ENCODE measurements at places on chromosomes 5 and 9.

GRCh38 chr5:65819905-65820240, 97.9 kb downstream of the NLN start:
- H3K27ac ChIP-seq: no peak overlapping the region
- H3K36me3 ChIP-seq: no peaks in the 10 kb centered on the region
- no peak overlapping the region for H3K4me3 ChIP-seq
- H3K27me3 ChIP-seq: no peaks in the 10 kb centered on the region

- H3K4me1 ChIP-seq: no peaks in the 10 kb centered on the region
- no peaks in the 10 kb centered on the region for H3K27me3 ChIP-seq
- peak; percentile 84 for DNase-seq
- no peak overlapping the region for H3K4me3 ChIP-seq
- peak overlapping the region; percentile 40 for H3K27ac ChIP-seq
Measured at GRCh38 chr5:142883025-142883424, 112.8 kb downstream of the ARHGAP26 start.

- no peak for DNase-seq
- H3K4me1 ChIP-seq: peaks cover 2% of the 10 kb centered on the region
- H3K36me3 ChIP-seq: no peaks in the 10 kb centered on the region
- H3K27ac ChIP-seq: no peak overlapping the region
Measured at GRCh38 chr5:150562832-150563231, 54.9 kb downstream of the NDST1 start.

DNA sequence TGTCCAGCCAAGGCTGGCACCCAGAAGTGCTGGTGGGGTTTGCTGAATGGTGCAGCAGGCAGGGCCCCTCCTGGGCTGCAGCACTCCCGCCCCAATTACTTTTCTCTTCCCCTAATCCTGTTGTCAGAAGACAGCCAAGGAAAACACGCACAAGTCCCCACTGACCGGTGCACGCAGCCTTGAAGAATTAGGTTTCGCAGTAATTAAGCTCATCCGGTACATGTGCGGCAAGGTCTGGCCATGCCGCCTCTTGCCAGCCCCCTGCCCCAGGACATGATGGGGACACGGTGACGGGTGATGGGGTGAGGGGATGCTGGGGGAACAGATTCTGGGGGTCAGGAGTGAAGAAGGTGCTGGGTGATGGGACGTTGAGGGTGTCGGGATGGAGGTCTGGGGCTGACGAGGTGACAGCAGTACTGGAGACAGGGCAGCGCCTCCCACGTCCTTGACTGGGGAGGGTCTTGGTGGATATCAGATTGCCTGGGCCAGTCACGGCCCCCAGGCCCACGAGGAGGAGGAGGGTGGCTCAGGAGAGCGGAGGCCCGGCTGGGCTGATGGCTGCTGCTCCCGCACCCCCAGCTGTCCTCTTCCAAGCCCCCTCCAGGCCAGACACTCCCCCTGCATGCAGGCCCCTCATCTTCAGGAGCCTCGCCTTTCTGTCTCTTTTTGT, 34.9 kb downstream of the BARX1 start:
- H3K4me1 ChIP-seq: no peaks in the 10 kb centered on the region
- no peaks in the 10 kb centered on the region for H3K36me3 ChIP-seq
- no peak for DNase-seq
- H3K27me3 ChIP-seq: no peaks in the 10 kb centered on the region
- H3K27ac ChIP-seq: no peak overlapping the region

DNA sequence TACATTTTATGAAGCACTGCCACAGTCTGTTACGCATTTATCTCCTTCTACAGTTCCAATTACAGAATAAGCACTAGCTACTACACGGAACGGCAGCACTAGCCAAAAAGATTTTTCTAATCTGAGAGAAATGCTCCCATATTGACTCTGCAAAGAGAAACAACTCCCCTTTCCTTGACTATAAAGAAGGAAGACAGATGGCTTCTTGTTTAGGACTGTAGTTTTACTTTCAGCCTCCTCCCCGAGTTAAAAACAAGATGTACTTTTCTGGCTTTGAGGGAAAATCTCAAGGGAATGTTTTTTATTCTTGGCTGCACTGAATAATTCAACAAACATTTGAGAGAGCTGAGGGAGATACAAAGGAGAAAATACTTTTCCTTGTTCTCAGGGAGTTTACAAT, 1.9 kb upstream of the SLC44A1 start:
- peak overlapping the region; percentile 35 for H3K27ac ChIP-seq
- no peak for DNase-seq
- H3K4me1 ChIP-seq: peaks cover 21% of the 10 kb centered on the region
- H3K36me3 ChIP-seq: no peaks in the 10 kb centered on the region
- H3K27me3 ChIP-seq: no peaks in the 10 kb centered on the region

DNA sequence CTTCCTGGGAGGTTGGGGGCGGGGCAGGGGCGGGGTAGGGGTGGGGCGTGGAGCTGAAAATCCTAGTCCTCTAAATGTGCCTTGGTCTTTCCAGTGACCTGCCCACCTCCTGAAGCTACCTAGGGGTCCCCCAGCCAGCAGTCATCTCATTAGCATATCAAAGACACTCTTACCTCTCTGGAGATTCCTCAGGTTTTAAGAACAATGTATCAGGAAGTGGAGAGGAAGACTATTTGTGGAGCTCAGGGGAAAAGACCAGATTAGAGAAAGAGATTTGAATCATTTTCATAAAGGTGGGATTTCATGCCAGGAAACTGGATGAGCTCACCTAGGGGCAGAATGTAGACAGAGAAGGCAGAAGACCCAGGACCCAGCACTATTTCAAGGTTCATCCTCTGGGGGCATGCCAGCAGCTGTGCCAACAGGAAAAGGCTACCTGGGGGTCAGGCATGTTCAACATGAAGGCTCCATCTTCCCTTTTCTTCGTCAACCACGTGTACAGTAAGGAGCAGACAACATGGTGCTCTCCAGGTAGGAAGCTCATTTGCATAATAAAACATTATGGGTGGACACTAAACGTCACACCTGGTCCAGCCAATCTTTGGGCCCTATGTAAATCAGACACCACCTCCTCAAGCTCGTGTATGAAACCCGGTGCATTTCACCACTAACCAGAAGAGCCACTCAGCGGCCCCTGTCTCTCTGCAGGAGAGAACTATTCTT, 6.9 kb downstream of the GMCL2 start:
- H3K4me3 ChIP-seq: no peak overlapping the region
- H3K27ac ChIP-seq: no peak overlapping the region
- H3K27me3 ChIP-seq: no peaks in the 10 kb centered on the region
- no peaks in the 10 kb centered on the region for H3K4me1 ChIP-seq
- H3K36me3 ChIP-seq: no peaks in the 10 kb centered on the region
- DNase-seq: no peak

DNA sequence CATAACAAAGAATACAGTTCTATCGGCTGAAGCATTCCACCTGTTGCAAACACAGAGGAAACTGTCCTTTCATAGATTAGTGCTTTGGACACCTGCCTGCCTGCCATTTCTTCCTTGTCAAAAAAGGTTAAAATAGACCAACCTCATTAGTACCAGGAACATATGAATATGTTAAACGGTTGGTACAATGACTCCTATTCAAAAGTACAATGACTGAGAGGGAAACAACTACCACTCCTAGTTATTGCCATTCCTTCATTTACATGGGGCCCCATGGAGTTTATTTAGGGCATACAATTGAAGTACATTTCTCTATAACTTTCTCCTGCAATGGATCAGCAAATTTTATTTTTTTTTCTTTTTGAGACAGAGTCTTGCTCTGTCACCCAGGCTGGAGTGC, 77.4 kb upstream of the PIP5K1B start:
- H3K36me3 ChIP-seq: no peaks in the 10 kb centered on the region
- no peak for DNase-seq
- no peak overlapping the region for H3K4me3 ChIP-seq
- no peaks in the 10 kb centered on the region for H3K27me3 ChIP-seq

DNA sequence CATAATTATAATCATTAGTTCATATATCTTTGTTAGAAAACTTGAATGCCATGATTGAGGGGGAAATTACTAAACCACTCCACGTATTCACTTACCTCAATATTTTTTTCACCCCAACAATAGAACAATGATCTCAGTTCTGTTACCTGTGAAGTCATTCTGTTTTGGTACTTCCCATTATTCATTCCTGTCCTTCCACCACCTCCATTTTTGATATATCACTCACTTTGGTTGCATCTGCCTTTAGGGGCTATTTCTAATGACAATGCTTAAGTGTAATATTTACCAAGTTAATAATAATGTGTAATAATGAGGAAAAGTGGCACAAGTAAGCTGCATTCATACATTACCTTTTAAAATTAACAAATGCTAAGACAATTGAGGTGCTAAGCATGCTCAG, 218.4 kb downstream of the SPATA31D1 start:
- H3K4me1 ChIP-seq: no peaks in the 10 kb centered on the region
- no peak overlapping the region for H3K4me3 ChIP-seq
- no peak for DNase-seq

GRCh38 chr9:137421838-137422603, 941 bp downstream of the EXD3 start:
- peak overlapping the region; percentile 100 for H3K4me3 ChIP-seq
- peak overlapping the region; percentile 87 for H3K27ac ChIP-seq
- DNase-seq: no peak
- peaks cover 6% of the 10 kb centered on the region for H3K36me3 ChIP-seq

DNA sequence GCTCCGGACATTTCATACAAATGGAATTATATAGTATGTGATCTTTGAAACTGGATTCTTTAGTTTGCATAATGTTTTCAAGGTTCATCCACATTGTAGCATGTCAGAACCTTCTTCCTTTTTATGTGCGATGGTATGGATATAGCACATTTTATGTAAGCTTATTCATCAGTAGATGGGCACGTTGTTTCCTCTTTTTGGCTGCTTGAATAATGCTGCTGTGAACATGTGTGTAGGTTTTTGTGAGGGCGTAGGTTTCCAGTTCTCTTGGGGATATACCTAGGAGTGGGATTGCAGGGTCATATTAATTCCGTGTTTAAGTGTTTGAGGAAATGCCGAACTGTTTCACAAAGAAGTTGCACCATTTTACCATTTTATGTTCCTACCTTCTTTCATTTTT, 187.8 kb downstream of the NR3C1 start:
- H3K27me3 ChIP-seq: no peaks in the 10 kb centered on the region
- no peak overlapping the region for H3K4me3 ChIP-seq
- H3K36me3 ChIP-seq: no peaks in the 10 kb centered on the region
- no peak overlapping the region for H3K27ac ChIP-seq
- DNase-seq: no peak
- no peaks in the 10 kb centered on the region for H3K4me1 ChIP-seq

GRCh38 chr9:91814753-91815152, 135.3 kb downstream of the ROR2 start:
- H3K4me1 ChIP-seq: no peaks in the 10 kb centered on the region
- no peak overlapping the region for H3K27ac ChIP-seq
- H3K4me3 ChIP-seq: no peak overlapping the region
- no peak for DNase-seq
- H3K27me3 ChIP-seq: no peaks in the 10 kb centered on the region
- H3K36me3 ChIP-seq: no peaks in the 10 kb centered on the region

GRCh38 chr5:133714161-133714915, 102.0 kb upstream of the FSTL4 start:
- peaks cover 11% of the 10 kb centered on the region for H3K4me1 ChIP-seq
- H3K4me3 ChIP-seq: no peak overlapping the region
- DNase-seq: no peak
- H3K27me3 ChIP-seq: no peaks in the 10 kb centered on the region
- no peaks in the 10 kb centered on the region for H3K36me3 ChIP-seq
